SK-N-SH (cell line): ENCODE measurements at places on chromosomes 6 and 20. TPM values are rescaled to one million over a fixed set of nuclear protein-coding genes. Genes with fewer than 3 reads are reported as not detected.

GRCh38 chr6:81889377-81890053, 137.0 kb upstream of the TENT5A start:
- no peak overlapping the region for H3K27ac ChIP-seq
- H3K4me1 ChIP-seq = no peaks in the 10 kb centered on the region
- no peak overlapping the region for H3K4me3 ChIP-seq

PDE10A gene
- 0.43 and 0.67 TPM in 2 replicates for polyA plus RNA-seq

DNA sequence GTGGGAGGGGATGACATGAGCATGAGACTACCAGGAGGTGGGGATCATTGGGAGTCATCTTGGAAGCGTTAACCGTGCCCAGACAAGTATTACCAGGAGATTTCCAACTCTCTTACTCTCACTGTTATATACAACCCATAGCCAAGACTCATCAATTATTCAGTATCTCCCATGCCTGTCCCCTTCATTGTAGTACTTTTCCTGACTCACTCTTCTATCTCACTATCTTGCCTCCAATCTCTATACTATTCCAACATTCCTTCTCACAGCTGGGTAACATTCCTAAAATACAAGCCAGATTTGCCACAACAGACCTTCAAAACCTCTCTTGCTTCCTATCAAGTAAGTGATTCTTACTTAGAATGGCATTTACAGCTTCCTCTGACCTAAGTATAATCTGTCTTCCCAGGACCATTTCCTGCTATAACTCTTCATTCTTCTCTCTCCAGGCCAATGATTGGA, 226.3 kb upstream of the SMLR1 start:
- H3K27me3 ChIP-seq = no peaks in the 10 kb centered on the region
- H3K36me3 ChIP-seq = no peaks in the 10 kb centered on the region
- no peaks in the 10 kb centered on the region; the same call in 1 of the 2 replicates for H3K4me1 ChIP-seq

PLA2G7 gene
- polyA plus RNA-seq = not detected in 2 replicates

KCNS1 gene
- 0.07 and 0.13 TPM in 2 replicates for polyA plus RNA-seq

GRCh38 chr6:42086046-42087035, 36.0 kb downstream of the TAF8 start:
- H3K27ac ChIP-seq = no peak overlapping the region
- H3K27me3 ChIP-seq = no peaks in the 10 kb centered on the region
- H3K4me3 ChIP-seq = no peak overlapping the region
- DNase-seq = no peak
- no peaks in the 10 kb centered on the region for H3K4me1 ChIP-seq

DNA sequence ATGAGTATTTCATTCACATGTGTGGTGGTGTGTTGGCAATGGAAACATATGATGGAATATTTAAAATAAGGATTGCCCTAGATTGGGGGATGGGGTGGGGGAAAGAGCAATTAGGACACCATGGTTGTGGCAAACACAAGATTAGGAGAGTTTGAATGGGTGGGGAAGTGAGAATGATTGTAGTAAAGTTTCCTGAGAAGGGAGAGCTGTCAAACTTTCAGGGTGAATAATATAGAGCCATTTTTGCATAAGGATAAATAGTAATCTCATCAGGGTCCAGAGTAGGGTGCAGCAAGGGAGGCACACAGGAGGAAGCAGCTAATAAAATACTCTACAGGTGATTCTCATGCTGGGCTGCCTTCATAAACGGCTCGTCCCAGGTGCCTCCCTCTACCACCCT, 294.9 kb upstream of the MARCKS start:
- no peak overlapping the region for H3K27ac ChIP-seq
- H3K4me1 ChIP-seq = peaks cover 27% of the 10 kb centered on the region; the same call in 1 of the 2 replicates
- H3K4me3 ChIP-seq = no peak overlapping the region
- no peak for DNase-seq
- H3K27me3 ChIP-seq = no peaks in the 10 kb centered on the region
- no peaks in the 10 kb centered on the region for H3K36me3 ChIP-seq

GPX5 gene
- not detected in 2 replicates for polyA plus RNA-seq

DNA sequence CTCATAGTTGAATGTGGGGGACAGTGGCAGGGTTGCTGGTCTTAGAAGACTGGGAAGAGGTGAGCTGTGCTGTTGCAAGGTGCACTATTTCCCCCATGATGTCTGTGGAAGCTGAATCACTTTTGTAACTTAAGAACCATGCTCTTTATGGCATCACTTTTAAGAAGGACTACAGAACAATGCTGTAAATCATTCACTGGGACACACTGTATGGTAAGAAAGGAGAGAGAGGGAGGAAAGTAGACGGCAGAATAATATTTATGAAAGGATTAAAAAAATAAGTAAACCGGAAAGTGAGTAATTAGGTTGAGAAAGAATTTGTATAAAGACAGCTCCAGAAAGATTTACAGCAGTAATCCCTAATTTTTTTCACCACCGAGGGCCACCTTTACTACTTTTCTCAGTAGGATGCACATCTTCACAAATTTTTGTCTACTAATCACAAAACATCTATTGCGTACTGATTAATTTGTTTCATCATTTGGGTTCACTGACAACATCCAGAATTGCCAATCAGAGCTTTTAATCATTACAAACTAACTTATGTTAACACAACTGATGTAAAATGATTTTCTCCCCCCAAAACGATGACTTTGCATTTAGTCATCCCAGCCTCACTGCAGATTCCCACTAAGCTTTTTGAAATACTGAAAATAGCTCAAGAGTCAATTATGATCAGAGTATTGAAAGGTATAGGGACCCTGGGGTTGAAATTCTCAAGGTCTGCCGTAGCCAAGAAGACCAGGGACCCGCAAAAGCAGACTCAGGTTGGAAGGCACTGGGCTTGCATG, 560.7 kb upstream of the NOX3 start:
- no peak overlapping the region for H3K4me3 ChIP-seq
- H3K27me3 ChIP-seq = no peaks in the 10 kb centered on the region

DNA sequence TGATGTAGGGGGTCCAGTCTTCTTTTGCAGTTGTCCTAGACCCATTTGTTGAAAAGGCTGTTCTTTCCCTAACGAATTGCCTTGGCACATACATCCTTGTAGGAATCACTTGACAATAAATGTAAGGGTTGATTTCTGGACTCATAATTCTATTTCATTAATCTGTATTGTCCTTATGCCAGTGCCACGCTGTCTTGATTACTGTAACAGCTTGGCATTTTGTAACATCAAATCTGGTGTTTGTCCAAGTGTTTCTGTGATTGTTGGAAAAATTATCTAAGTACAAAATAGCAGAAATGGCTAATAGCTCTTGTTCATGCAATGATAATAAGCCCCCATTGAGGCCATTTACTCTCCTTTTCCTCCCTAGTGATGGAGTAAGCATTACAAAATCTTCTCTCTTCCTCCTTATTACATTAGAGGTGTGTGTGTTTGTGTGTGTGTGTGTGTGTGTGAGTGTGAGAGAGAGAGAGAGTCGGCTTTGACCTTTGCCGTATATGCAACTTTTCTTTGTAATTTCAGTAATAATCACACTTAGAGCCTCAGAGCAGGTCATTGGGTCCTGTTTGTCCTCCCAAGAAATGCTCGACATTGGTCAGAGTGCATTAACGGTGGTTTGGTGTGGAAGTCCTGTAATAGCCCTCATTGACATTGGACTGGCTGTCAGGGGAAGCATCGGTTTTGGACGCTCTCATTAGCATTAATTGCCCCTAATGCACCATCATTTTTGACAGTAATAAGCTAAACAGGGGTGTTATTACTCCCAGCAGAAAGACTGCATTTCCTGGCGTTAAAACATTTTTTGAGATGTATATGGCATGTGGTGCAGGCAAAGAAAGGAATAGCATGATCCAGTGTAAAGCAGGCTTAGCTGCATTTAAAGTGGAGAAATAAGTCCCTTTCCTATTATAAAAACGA, 40.7 kb upstream of the MROH8 start:
- peak overlapping the region; percentile 90 for H3K27ac ChIP-seq
- H3K4me3 ChIP-seq = no peak overlapping the region
- no peaks in the 10 kb centered on the region for H3K27me3 ChIP-seq
- peaks cover 26% of the 10 kb centered on the region for H3K4me1 ChIP-seq
